ENCODE measurements at places on chromosomes 1 and 21.

DNA sequence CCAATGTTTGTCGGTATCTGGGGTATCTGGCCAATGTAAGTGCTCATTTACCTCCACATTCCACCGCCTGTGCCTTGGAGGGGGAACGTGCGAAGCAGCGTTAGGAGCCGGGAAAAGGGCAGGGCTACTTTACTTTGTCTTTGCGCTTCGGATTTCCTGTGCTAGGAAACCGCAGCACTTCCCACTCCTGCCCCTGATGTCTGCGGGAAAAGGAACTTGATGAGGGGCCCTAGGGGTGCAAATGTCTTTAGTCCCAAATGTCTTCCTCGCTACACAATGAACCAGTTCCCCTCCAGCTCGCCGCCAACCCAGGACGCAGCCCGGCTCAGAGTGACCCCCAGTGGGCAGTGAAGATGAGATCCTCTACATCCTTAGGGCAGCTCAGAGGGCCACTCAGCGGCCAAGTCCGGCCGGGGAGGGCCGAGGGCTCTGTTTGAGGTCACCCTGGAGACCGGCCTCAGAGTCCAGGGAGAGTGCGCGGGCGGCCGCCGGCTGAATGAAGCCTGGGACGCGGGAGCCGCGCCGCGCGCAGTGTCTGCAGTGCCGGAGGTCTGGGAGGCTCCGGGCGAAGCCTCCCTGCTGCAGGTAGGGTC is at the start of gene DYNLT5:
DYNLT5 (plus strand) TSS at position 460 of the 593 bp plus-strand sequence. CDS start 2,200 bp downstream, outside the sequence.
- peak; percentile 26 for DNase-seq

GRCh38 chr1:52917156-52917555 is 4.4 kb downstream of the ECHDC2 start:
- peak; percentile 29 for DNase-seq

GRCh38 chr21:45408801-45409261 is 3.9 kb downstream of the COL18A1 start:
- DNase-seq: no peak

- no peak for DNase-seq
Observed at GRCh38 chr1:55128418-55128995, 86.7 kb downstream of the USP24 start.

GRCh38 chr1:225626698-225627097 is 26.2 kb downstream of the ENAH start:
- peak; percentile 68 for DNase-seq

- DNase-seq: peak; percentile 11
Observed at GRCh38 chr1:61950418-61950817, 208.1 kb downstream of the PATJ start.

GRCh38 chr1:227891223-227891954 is 56.3 kb downstream of the WNT9A start:
- DNase-seq: no peak

DNA sequence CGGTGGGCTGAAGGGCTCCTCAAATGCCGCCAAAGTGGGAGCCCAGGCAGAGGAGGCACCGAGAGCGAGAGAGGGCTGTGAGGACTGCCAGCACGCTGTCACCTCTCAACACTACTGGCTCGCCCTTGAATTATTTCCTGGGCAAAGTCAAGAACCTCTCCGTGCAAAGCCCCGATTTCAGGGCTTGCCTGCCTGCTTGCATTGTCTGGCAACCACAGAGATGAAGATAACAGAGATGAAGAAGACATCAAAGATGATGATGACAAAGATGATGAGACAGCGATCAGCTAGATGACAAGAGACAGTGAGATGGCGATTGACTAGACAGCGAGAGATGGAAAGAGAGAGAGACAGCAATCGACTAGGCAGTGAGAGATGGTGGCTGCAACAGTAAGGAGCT is 976.5 kb downstream of the ADGRL2 start:
- no peak for DNase-seq

Measured in foreskin melanocyte (primary cell).